Mesothelial cell of epicardium (in vitro differentiated cells): ENCODE measurements at places on chromosomes 5 and 9.

- H3K4me1 ChIP-seq: peaks cover 32% of the 10 kb centered on the region
- DNase-seq: no peak
- peaks cover 36% of the 10 kb centered on the region for H3K36me3 ChIP-seq
- H3K27ac ChIP-seq: peak overlapping the region; percentile 80
- no peak overlapping the region for H3K4me3 ChIP-seq
These were observed 182.2 kb downstream of the PDE4D start for GRCh38 chr5:59711310-59711709.

DNA sequence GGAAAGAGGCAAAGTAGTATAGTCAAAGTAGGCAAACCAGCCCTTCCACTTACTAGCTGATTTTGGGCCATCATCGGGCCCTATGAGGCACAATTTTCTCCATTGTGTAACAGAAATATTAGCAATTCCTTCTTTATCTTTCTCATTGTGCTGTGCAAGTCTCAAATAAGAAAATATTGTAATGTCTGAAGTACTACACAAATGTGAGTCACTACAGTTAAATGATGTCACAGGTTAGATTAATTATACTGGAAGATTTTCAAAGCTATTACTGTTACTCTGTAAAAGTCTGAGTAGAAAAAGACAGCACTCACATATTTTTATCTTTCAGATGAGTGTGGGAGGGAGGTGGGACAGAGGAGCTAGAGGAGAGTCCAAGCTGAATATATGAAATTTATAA lies 12.4 kb upstream of the TMC1 start:
- peaks cover 25% of the 10 kb centered on the region for H3K4me1 ChIP-seq
- H3K27me3 ChIP-seq: no peaks in the 10 kb centered on the region
- peak overlapping the region; percentile 90 for H3K27ac ChIP-seq

DNA sequence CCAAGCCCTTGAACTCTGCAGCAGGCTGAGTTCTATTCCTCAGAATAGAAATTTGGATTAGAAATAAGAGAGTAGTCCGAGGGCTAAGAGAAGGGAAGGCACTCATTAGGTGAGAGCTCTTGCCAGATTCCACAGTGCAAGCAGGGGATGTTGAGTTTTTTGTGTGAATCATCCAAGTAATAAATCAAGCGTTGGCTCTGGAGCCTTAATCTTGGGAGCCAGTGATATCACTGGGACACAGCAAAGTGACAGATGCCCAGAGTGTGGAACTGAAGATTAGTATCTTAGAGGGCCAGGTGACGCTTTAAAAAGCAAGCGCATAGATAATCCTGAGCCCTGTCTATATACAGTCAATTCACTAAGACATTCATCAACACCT lies 60.3 kb downstream of the FOXD1 start:
- no peak overlapping the region for H3K4me3 ChIP-seq
- no peak overlapping the region for H3K27ac ChIP-seq
- H3K4me1 ChIP-seq: no peaks in the 10 kb centered on the region
- H3K27me3 ChIP-seq: peaks cover 3% of the 10 kb centered on the region
- H3K36me3 ChIP-seq: peaks cover 12% of the 10 kb centered on the region

DNA sequence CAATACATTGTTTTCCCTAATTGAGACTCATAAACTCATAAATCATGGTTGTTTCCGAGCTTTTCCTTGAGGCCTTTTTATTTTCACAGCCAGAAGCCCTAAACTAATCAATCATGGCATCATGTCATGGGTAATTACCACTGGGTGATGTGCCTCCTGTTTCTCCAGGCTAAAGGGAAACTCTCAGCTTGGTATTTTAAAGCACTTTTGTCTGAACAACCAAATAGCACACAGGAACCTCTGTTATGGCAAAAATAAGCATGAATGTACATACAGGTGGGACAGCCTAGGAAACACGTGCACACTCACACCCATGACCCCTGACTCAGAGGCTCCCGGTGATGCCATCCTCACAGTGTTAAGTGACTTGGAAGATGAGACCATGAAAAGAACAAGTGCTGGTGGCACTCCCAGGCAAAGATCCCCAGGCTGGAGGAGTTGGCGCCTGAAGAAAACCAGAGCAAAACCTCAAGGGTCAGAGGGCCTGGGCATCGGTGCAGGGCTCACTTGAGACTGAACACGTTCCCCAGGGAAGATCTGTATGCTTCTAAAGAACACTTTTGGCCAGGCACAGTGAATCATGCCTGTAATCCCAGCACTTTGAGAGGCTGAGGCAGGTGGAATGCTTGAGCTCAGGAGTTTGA lies 154.3 kb downstream of the ROR2 start:
- no peak overlapping the region for H3K27ac ChIP-seq
- no peaks in the 10 kb centered on the region for H3K27me3 ChIP-seq
- DNase-seq: no peak
- H3K4me3 ChIP-seq: no peak overlapping the region
- H3K4me1 ChIP-seq: peaks cover 17% of the 10 kb centered on the region

DNA sequence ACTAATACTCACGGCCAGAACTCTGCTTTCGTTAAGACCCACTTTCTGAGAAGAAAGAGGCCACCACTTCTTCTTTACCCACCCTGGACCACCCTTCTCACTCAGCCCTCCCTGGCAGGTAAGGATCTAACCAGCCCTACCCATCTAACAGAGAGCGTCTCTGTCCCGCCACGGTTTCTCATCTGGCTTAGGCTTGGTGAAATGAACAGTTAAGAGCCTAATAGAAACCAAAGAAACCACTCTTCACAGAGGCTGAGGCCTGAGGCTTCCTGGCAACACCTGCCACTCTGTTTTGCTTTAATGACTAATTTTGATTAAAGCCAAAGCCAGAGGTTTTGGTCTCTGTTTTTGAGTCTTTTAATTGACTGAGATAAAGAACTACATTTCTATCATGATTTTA lies 354.1 kb upstream of the SLC30A5 start:
- H3K4me1 ChIP-seq: no peaks in the 10 kb centered on the region
- no peaks in the 10 kb centered on the region for H3K36me3 ChIP-seq
- H3K4me3 ChIP-seq: no peak overlapping the region
- H3K27ac ChIP-seq: no peak overlapping the region
- DNase-seq: no peak

DNA sequence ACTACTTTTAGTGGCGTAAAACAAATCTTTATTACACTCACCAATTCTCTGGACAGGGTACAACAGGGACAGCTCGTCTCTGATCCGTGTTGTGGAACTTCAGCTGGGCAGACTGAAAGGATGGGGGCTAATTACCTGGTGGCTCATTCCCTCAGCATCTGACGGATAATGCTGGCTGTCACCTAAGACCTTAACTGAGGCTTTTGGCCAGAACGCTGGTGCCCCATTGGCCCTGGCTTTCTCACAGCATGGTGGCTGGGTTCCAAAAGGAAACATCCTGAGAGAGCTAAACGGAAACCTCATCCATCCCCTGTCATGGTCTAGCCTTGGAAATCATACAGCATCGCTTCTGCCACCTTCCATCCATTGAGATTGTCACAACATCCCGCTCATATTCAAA lies 62.9 kb downstream of the RAI14 start:
- H3K27ac ChIP-seq: no peak overlapping the region
- H3K4me3 ChIP-seq: no peak overlapping the region
- no peak for DNase-seq
- H3K36me3 ChIP-seq: peaks cover 16% of the 10 kb centered on the region

- no peak overlapping the region for H3K27ac ChIP-seq
- no peak overlapping the region for H3K4me3 ChIP-seq
- DNase-seq: peak; percentile 20
- no peaks in the 10 kb centered on the region for H3K27me3 ChIP-seq
- no peaks in the 10 kb centered on the region for H3K4me1 ChIP-seq
- H3K36me3 ChIP-seq: no peaks in the 10 kb centered on the region
These were observed 42.2 kb upstream of the ADAMTS2 start for GRCh38 chr5:179387151-179388110.

DNA sequence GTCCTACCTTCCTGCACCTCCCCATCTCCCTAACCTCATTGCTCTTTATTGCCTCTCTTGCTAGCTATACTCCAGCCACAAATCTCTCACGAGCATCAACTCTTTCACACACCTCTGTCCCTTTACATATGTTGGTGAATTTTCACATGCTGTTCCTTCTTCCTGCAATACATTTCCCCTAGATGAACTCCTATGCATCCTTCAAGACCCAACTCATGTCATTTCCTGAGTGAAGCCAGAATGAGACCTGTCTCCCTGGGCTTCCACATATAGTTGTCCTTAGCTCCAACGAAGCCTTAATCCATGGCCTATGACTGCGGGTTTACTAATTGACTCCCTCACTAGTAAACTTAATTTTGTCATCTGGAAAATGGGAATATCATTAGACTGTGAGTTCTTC lies 297.3 kb upstream of the PANK3 start:
- no peaks in the 10 kb centered on the region for H3K36me3 ChIP-seq
- no peak overlapping the region for H3K4me3 ChIP-seq
- no peaks in the 10 kb centered on the region for H3K27me3 ChIP-seq

- no peaks in the 10 kb centered on the region for H3K36me3 ChIP-seq
- no peak overlapping the region for H3K27ac ChIP-seq
- no peak for DNase-seq
- H3K27me3 ChIP-seq: peaks cover 4% of the 10 kb centered on the region
- no peaks in the 10 kb centered on the region for H3K4me1 ChIP-seq
- H3K4me3 ChIP-seq: no peak overlapping the region
These were observed 5.9 kb upstream of the ZFP62 start for GRCh38 chr5:180866985-180867384.

- H3K36me3 ChIP-seq: no peaks in the 10 kb centered on the region
- H3K27ac ChIP-seq: no peak overlapping the region
- H3K27me3 ChIP-seq: peaks cover 9% of the 10 kb centered on the region
- no peak overlapping the region for H3K4me3 ChIP-seq
These were observed 88.6 kb upstream of the PAPPA start for GRCh38 chr9:116064970-116065369.

DNA sequence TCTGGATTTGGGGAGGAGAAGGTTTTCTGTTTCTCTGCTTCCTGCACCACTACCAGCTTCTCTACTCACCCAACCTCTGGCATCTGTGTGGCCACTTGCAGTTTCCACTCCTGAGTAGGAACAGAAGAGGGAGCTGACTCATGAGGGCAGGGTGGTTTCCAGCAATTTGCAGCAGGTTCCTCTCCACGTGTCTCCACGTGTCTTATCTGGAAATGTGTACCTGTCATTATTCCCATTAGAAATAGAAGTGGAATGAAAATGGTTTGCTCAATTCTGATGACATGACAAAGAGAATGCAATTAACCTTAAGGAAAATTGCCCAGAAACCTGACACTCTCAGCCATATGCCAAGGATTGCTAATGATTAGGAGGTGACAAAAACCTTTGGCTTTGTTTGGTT lies 33.0 kb downstream of the EGFLAM start:
- H3K36me3 ChIP-seq: no peaks in the 10 kb centered on the region
- no peak for DNase-seq
- no peak overlapping the region for H3K27ac ChIP-seq
- peaks cover 23% of the 10 kb centered on the region for H3K27me3 ChIP-seq
- H3K4me3 ChIP-seq: no peak overlapping the region
- no peaks in the 10 kb centered on the region for H3K4me1 ChIP-seq

GRCh38 chr5:93071710-93072109 lies 509.3 kb downstream of the NR2F1-AS1 start:
- H3K4me3 ChIP-seq: no peak overlapping the region
- DNase-seq: no peak
- no peaks in the 10 kb centered on the region for H3K36me3 ChIP-seq
- peaks cover 53% of the 10 kb centered on the region for H3K4me1 ChIP-seq
- H3K27me3 ChIP-seq: no peaks in the 10 kb centered on the region

DNA sequence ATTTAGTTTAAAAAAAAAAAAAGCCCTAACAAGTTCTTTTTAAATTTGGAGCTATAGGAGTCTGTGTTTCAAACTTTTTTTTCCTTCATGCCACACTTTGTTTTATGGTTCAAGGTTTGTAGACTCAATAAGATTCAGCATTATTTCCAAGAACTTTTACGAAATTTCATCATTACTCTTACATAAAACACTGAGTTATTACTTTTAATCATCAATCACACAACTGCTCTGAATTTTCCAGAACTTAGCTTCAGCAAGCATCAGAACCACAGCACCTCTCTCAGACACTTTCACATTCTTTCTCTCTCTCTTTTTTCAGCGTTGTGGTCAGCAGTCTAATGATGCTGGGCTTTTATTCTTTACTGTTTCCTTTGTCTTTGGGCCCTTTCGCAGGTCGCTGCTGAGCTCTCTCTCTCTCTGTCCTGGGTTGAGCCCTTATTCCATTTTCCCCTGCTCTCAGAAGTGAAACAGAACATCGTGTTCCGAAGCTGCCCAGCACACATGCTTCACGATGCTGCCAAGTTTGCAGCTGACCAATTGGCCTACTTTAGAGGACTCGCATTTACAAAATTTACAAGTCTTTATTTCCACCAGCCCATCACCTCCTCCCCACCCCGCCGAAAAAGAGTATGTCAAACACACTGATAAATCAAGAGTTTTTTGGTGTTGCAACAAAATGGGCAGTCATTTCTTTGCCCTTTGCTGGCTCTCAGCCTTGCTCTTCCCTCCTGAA lies 44.6 kb upstream of the PIK3R1 start:
- H3K36me3 ChIP-seq: no peaks in the 10 kb centered on the region
- H3K27ac ChIP-seq: no peak overlapping the region
- H3K4me3 ChIP-seq: no peak overlapping the region

DNA sequence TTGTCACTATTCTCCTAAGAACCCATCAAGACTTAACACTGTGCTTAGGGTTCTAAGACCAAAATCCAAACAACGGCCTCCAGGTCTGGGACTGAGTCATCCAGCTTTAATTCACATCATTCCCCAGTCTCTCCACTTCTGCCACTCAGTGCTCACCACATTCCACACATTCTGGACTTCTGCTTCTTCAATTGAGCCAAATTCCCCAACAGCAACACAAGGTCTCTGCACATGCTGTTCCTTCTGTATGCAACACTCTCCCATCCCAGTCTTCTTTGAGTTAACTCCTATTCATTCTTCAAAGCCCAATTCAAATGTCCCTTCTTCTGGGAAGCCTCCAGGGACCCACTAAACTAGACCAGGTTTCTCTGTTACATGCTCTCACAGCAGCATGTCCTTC lies 97.8 kb downstream of the GPR21 start:
- H3K27me3 ChIP-seq: no peaks in the 10 kb centered on the region
- H3K4me1 ChIP-seq: no peaks in the 10 kb centered on the region
- no peak for DNase-seq
- H3K36me3 ChIP-seq: peaks cover 28% of the 10 kb centered on the region

GRCh38 chr9:89036891-89037290 lies 45.6 kb downstream of the S1PR3 start:
- H3K27ac ChIP-seq: no peak overlapping the region
- H3K4me3 ChIP-seq: no peak overlapping the region
- H3K4me1 ChIP-seq: peaks cover 4% of the 10 kb centered on the region
- H3K36me3 ChIP-seq: no peaks in the 10 kb centered on the region

GRCh38 chr9:33471361-33471760 lies 2.4 kb downstream of the NOL6 start:
- no peak for DNase-seq
- no peak overlapping the region for H3K27ac ChIP-seq
- H3K4me3 ChIP-seq: no peak overlapping the region
- H3K4me1 ChIP-seq: peaks cover 22% of the 10 kb centered on the region
- no peaks in the 10 kb centered on the region for H3K27me3 ChIP-seq
- peaks cover 15% of the 10 kb centered on the region for H3K36me3 ChIP-seq

DNA sequence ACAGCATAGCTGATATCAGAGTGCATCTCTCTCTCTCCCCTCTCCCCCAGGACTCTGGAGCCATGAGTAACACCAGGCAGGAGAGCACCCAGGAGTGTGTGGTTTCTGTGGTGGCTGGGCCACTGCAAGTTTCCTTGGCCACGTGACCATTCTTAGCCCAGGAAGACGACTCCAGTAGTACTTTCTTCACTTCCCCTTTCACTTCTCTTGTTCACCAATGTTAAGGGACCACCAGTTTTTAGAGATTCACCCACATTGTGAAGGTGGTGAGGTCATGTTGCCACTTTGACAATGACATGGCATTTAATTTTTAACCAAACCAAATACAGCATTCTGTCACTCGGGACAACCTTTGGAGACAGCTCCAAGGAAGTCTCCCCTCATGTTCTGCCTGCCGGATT lies 17.9 kb upstream of the DAPK1 start:
- H3K27me3 ChIP-seq: no peaks in the 10 kb centered on the region
- H3K4me1 ChIP-seq: peaks cover 34% of the 10 kb centered on the region
- H3K27ac ChIP-seq: no peak overlapping the region
- DNase-seq: no peak
